ENCODE measurements at places on chromosomes 7 and 10.
A peak's percentile ranks its signal among the peaks of the same experiment; 100 is the strongest.

DNA sequence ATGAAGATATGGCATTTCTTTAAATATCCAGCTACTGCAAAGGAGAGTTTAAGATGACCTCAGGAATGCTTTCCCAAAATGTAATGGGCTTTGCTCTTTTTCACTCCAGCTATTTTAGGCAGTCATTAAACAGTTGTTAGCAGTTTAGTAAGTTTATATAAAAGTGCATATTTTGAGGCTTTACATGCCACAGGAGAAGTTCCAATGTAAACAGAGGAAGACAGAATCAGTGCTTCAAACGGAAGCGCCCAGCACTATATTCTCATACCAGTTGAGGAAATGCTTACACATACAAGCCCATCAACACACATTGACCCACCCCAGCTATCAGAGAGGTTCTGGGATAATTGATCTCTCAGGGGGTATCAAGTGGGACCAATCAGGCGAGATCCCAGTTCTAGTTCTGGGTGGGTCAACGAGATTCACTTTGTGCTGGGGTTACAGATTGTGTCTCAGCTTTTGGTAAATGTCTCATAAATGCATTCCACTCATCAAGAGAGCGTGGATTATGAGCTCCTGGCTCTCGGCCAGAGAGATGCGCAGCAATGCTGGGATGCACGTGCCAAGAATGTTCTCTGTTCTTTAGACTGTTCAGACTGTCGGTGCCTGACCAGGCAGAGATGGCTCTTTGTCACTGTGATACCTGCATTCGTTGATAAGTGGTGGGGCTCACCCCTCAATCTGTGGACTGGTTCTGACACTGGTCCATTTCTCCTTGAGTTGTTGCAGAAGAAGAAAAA, 55.0 kb downstream of the CACNB2 start:
- DNase-seq = no peak

DNA sequence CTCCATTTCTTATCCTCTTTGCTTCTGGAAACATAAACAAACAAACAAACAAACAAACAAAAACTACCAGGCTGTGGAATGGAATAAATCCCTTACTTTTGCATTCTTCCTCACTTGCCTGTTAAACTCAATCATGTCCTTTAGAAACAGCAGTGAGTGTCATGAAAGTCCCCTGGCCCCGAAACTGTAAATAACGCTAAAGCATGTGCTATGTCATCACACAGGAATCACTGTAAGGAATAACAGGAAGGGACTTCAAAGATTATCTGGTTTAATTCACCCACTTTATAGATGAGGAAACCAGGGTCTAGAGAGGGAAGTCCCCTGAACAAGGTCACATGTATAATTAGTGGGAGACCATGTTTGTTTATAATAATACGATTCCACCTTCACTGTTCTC, 159.4 kb upstream of the MEOX2 start:
- DNase-seq = no peak

- DNase-seq = no peak
These were observed 39.2 kb downstream of the WBP1L start for GRCh38 chr10:102782673-102783551.

- no peak for DNase-seq
These were observed 11.3 kb upstream of the TSPAN15 start for GRCh38 chr10:69439813-69440506.

DNA sequence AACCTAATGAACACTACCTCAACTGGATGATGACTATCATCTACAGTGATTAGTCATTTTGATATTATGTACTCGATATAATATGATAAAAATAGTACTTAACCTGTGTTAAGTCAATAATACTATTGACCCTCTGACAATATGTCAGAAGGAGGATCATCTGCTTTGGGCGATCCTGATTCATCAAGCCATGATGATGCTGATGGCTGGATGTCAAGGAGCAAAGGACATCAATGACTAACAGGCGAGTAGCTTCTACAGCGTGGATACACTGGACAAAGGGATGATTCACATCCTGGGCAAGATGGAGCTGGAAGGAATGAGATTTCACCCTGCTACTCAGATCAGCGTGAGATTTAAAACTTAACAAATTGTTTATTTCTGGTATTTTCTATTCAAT, 94.4 kb upstream of the SKAP2 start:
- no peak for DNase-seq

DNA sequence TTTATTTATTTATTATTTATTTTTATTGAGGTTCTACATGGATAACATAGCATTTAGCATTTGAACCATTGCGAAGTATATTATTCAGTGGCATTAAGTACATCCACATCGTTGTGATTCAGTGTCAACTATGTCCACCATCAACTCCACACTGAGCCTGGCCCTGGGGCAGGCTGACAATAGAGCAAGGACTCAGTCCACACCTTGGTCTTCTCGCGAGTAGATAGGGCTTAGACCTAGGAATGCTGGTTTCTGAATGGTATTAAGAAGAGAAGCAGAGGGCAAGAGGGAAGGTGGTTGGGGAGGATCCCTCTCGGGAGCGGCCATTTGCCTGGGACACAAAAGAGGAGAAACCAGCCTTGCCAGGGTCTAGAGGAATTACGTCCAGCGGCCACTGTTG, 599.2 kb upstream of the MGMT start:
- no peak for DNase-seq

DNA sequence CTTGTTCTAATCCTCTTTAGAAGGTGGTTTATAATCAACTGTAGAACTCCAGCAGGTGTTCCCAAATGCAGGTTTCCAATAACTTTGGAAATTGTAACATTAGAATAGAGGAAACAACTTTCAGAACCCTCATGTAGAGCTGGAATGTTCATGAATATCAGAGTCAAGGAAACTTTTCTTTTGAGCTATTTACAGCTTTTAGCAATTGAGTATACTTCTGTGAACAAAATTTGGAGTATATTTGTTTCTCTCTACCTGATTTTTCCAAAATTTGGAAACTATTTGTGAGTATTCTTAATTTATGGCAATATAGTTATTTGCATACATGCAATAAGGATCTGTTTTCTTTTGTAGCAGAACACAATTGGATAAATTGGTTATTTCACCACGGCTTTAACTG, 2.8 kb upstream of the CFAP43 start:
- no peak for DNase-seq

GRCh38 chr7:14973712-14974428, 71.3 kb upstream of the DGKB start:
- DNase-seq = no peak

DNA sequence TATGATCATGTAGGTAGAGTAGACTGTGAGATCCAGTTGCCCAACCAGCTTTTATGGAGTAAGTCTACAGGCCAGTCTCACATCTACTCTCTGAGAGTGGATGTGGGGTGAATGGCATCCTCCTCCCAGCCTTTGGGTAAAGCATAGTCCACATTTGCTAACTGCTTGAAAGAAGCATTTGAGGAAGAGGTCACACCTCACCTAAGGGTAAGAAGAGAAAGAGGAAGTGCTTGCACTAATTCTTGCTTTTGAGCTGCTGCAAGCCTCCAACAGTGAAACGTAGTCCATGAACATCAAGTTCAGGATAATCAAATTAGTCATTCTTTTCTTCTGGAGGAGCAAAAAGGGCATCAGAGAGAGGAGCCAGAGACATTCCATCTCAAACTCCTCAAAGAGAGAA, 93.9 kb upstream of the AGR3 start:
- no peak for DNase-seq

- DNase-seq = no peak
These were observed 397.4 kb downstream of the ANKRD7 start for GRCh38 chr7:118621810-118622360.

- no peak for DNase-seq
These were observed 12.5 kb downstream of the LYZL2 start for GRCh38 chr10:30617070-30617469.

GRCh38 chr7:100109521-100110163, 8.2 kb downstream of the AP4M1 start:
- DNase-seq = no peak

DNA sequence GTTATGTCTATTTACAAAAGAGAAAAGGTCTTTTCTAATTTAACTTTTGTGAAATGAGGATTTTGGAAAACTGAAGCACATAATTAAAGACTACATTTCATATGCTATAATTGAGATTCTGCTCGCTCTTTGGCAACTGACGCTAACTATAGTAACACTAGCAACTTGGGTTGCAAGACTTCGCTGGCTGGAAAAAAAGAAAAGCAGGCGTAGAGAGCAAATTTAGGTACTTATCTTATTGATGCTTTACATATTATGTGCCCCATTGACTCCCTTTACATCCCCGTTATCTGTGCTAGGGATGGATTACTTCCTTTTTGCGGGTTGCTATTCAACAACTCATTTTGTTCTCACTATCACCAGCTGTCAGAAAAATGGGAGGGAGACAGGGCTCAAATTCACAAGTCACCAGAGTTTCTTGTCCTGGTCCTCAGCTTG, 10.5 kb downstream of the SEMA3C start:
- DNase-seq = no peak

- DNase-seq = no peak
These were observed 62.9 kb downstream of the FBXL13 start for GRCh38 chr7:103011650-103012049.

GRCh38 chr7:112255388-112255720, 48.9 kb downstream of the ZNF277 start:
- DNase-seq = no peak

- DNase-seq = no peak
These were observed 23.7 kb downstream of the FGF8 start for GRCh38 chr10:101752241-101752640.

DNA sequence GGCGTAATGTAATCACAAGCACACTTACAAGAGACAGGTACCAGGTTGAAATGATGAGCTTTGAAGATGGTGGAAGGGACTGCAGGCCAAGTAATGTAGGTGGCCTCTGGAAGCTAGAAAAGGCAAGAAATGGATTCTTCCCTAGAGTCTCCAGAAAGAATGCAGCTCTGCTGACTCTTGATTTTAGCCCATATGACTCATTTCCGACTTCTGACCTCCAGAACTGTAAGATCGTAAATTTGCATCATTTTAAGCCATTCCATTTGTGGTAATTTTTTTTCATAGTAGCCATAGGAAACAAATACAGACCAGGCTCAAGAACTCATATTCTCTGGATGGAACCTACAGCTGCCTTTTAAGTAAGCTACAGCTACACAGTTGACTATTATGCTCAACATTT, 315.5 kb downstream of the MAGI2 start:
- DNase-seq = no peak

GRCh38 chr7:135769005-135769802, 20.6 kb upstream of the FAM180A start:
- no peak for DNase-seq

- DNase-seq = peak; percentile 64
These were observed 3.1 kb upstream of the ADAP1 start for GRCh38 chr7:957418-958220.

- no peak for DNase-seq
These were observed 251.6 kb upstream of the MKLN1 start for GRCh38 chr7:131076032-131076431.

- no peak for DNase-seq
These were observed 68.5 kb downstream of the SLC25A13 start for GRCh38 chr7:96253441-96253840.

GRCh38 chr7:45252857-45253256, 95.3 kb downstream of the RAMP3 start:
- no peak for DNase-seq

DNA sequence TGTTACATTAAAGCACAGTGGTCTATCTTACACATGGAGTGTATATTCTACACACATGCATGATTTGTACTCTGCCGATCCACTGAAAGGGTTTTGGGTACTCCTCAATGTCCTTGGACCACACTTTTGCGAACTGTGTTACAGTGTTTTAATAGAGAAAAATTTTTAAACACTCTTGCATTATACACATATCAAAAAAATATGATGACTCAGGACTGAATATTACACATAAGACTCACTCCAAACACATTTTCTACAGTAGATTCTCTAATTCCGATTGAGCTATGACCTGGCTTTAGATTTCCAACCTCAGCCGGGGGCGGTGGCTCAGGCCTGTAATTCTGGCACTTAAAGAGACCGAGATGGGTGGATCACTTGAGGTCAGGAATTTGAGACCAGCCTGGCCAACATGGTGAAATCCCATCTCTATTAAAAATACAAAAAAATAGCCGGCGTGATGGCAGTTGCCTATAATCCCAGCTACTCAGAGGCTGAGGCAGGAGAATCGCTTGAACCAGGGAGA, 222.4 kb downstream of the CACNA2D1 start:
- no peak for DNase-seq

GRCh38 chr10:3720228-3721019, 64.6 kb downstream of the KLF6 start:
- no peak for DNase-seq

GRCh38 chr10:95395947-95396449, 105.2 kb upstream of the PDLIM1 start:
- no peak for DNase-seq

GRCh38 chr10:36324831-36325230, 682.7 kb upstream of the FZD8 start:
- DNase-seq = no peak

DNA sequence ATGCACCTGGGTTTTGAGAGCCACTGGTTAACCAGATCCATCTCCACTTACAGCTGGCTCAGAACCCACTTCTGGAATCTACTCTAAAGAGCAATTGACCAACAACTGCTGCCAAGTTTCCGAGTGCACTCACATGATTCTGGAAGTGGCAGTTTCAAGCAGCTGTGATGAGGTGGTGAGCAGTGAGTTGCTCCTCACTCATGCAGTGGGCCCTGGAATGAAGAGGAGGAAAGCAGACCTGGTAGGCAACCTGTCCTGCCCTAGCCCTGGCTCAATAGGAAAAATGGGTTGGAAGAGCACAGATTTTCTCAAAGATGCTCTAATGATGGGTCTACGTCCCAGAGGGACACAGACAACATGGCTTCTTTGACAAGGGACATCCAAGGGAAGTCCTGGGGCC, 70.7 kb upstream of the NPY start:
- no peak for DNase-seq

DNA sequence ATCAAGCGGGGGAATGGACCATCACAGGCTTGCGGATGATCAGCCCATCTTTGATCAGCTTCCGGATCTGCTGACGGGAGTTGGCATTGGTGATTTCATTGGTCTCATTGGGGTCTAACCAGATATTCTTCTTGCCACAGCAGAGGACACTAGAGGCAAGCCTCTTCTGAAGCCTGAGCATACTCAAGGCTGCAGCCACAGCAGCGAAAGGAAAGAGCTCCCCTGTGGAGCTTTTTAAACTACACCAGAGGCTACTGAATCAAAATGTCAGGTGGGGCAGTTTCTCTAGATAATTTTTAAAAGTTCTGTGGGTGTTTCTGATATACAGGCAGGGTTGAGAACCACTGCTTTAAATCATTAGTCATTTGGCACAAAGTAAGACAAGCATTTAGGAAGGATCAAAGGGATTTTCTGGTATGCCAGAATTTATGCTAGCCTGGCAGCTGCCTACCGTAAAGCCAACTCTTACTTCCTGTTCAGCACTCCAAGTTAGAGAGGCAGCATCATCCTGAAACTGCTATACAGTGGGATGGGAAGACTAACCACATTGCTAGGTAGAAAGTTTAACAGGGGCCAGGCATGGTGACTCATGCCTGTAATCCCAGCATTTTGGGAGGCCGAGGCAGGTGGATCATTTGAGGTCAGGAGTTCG, 7.0 kb downstream of the NAPEPLD start:
- DNase-seq = no peak

GRCh38 chr7:33792041-33792440, 113.3 kb upstream of the BMPER start:
- no peak for DNase-seq

All from CD4-positive, alpha-beta T cell (primary cell).